ENCODE measurements at places on chromosomes 12 and 14. TPM values are rescaled to one million over a fixed set of nuclear protein-coding genes. Genes with fewer than 3 reads are reported as not detected.

Gene KRT75
- total RNA-seq = not detected

GRCh38 chr12:2877953-2878732 is 1.1 kb downstream of the RHNO1 start:
- DNase-seq = peak; percentile 62
- peaks cover 9% of the 10 kb centered on the region for H3K36me3 ChIP-seq
- no peaks in the 10 kb centered on the region for H3K27me3 ChIP-seq

DNA sequence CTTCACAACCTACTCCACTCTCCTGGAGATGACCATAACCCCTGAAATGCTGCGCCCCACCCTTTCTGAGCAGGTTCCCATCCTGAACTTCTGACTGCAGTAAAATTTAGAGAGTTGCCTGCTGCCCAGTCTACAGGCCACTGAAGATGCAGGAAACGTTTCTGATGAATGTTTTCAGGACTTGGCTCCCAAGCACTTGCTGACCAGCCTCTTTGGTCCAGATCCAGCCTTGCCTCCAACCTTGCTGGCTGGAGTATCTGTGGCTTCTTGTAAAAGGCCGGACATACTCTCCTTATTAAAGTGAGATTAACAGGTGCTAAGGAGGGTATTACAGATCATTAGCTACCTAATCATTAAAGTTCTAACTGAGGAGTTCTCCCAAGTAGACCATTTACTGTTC is 70.3 kb upstream of the STXBP6 start:
- H3K4me1 ChIP-seq = peaks cover 3% of the 10 kb centered on the region
- no peak overlapping the region for H3K4me3 ChIP-seq
- no peak for DNase-seq
- no peaks in the 10 kb centered on the region for H3K36me3 ChIP-seq
- H3K27ac ChIP-seq = no peak overlapping the region

GRCh38 chr12:93569656-93570551 is 2.6 kb upstream of the SOCS2 start:
- H3K36me3 ChIP-seq = peaks cover 10% of the 10 kb centered on the region
- H3K4me1 ChIP-seq = peaks cover 19% of the 10 kb centered on the region
- H3K27ac ChIP-seq = peak overlapping the region; percentile 95
- H3K4me3 ChIP-seq = peak overlapping the region; percentile 71
- peaks cover 19% of the 10 kb centered on the region for H3K27me3 ChIP-seq

- H3K36me3 ChIP-seq = no peaks in the 10 kb centered on the region
- H3K4me3 ChIP-seq = no peak overlapping the region
- H3K27me3 ChIP-seq = no peaks in the 10 kb centered on the region
- peaks cover 3% of the 10 kb centered on the region for H3K4me1 ChIP-seq
Observed at GRCh38 chr14:102796661-102797190, 19.5 kb downstream of the TRAF3 start.
